ENCODE measurements at places on chromosomes 6 and 20.

- DNase-seq: peak; percentile 3
Measured at GRCh38 chr20:59790346-59790745, 143.1 kb downstream of the SYCP2 start.

GRCh38 chr20:32727683-32728082 lies 15.6 kb downstream of the COMMD7 start:
- peak; percentile 83 for DNase-seq

DNA sequence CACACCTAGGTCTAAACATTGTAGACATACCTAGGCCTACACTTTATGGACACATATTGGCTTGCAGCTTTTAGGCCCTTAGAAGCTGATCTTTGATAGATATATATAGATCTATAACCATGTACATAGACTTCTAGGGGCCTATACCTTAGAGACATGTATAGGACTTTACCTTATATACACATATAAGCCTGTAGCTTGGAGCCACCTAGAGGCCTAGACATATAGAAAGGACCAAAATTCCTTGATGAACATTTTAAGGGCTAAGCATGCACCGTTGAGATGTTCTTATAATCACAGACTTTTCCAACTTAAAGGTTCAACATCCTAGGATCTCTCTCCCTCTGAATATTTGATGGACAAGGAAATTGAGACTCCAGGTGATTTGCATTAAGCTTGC lies 371.7 kb upstream of the SASH1 start:
- no peak for DNase-seq

DNA sequence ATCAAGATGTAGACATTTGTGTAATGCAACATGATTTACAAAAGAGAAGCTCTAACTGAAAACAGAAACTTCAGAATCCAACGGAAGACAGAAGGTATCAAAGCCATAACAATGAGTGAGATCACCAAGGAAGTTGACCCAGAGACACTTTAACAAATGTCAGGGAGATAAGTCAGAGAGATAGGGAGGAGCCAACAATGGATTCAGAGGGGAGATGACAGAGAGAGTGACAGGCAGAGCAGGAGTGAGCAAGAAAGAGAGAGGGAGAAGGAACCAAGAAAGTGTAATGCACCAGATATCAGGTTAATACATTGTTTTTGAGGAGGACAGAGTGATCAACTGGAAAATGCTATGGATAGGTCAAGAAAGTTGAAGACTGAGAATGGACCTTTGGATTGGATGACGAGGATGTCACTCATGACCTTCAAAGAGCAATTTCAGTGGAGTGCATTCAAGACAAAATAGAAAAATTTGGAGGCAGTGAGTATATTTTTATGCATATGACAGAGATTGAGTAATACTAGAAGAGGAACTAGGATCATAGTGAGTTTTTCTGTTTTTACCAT lies 86.6 kb downstream of the TRDN start:
- no peak for DNase-seq

- no peak for DNase-seq
Measured at GRCh38 chr6:139676718-139677117, 302.3 kb upstream of the CITED2 start.

DNA sequence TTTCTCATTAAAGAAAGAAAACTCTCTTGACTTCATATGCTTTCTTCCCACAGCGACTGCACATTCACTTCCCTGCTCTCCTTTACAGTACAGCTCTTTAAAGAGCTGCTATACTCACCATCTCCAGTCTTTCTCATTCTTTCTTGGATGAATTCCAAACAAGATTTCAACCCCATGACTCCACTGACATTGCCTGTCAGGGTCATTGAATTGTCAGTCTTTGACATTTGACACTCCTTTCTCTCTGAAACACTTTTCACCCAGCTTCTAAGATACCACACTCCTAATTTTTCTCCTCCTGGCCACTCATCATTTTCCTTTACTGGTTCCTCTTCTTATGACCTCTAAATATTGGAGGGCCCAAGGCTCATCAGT lies 811 bp upstream of the ARMH2 start:
- DNase-seq: no peak

DNA sequence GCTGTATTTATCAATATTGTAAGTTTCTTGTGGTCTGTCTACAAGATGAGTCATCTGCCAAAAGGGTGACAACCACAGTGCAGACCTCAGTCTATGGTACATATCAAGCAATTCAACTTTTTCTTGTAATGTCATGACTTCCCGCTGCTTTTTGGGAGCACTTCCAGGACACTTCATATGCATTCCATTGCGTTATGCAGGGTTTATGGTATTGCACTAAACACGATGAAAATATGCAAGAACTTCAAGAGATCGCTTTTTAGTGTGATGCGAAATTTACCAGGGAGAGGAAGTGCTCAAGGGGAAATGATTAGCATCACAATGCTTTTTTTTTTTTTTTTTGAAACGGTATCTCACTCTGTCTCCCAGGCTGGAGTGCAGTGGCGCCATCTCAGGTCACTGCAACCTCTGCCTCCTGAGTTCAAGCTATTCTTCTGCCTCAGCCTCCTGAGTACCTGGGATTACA lies 166.5 kb downstream of the TFAP2A start:
- no peak for DNase-seq

DNA sequence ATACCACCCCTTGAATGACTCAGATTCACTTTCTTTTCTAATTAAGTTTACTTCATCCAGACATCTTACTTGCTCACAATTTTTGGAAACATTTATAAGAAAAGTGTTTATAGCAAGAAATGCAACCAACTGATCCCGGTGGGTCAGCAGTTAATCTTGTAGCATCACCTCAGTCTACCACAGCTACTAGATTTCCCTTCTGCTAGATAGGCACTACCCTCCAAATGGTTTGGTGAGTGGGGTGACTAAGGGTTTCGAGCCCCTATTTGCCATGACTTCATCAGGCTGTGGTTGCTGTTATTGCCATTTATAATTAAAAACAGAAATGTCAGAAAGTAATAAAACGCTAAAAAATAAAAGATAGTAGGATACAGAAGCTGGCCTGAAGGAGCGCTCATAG lies 930.1 kb upstream of the GJE1 start:
- DNase-seq: no peak

GRCh38 chr20:8756410-8756809 lies 312.5 kb upstream of the PLCB4 start:
- peak; percentile 80 for DNase-seq

GRCh38 chr20:46512943-46513844 lies at the start of gene ZNF334:
Gene ZNF334, minus strand, starts transcription at chr20:46513559. Its CDS starts 1,457 bp downstream, at chr20:46512102.
- peak; percentile 13 for DNase-seq

GRCh38 chr20:37071481-37071911 lies 24.3 kb downstream of the RBL1 start:
- no peak for DNase-seq
